ENCODE measurements at places on chromosomes 2 and 18. TPM values are rescaled to one million over a fixed set of nuclear protein-coding genes. Genes with fewer than 3 reads are reported as not detected.

DNA sequence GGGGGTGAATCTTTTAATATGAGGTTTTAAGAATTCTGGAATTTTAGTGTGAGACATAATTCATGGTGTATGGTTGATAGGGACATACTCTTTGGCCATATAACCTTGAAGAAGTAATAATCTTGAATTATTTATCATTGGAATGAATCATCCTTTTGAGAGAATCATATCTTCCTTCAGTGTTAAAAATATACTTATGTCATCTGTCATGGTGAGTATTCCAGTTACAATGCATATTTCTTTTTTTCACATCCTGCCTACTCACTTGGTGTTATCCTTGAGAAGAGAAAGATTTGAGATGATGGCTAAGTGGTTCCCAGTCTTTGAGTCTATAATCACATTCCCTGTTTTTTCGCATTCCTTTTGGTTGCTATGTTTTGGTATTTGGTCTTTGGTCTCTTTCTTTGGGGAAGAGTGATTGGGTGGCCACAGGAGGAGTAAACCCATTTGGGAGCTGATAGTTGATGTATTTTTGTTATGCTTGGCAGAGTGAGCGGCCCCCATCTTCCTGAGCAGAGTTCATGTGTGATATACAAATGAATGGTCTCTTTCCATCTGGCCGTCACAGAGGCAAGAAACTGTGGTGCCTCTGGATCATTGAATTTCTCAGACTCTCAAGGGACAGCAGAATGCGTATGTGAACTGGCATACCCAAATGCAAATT lies 21.6 kb downstream of the ASAP2 start:
- no peak for DNase-seq

DNA sequence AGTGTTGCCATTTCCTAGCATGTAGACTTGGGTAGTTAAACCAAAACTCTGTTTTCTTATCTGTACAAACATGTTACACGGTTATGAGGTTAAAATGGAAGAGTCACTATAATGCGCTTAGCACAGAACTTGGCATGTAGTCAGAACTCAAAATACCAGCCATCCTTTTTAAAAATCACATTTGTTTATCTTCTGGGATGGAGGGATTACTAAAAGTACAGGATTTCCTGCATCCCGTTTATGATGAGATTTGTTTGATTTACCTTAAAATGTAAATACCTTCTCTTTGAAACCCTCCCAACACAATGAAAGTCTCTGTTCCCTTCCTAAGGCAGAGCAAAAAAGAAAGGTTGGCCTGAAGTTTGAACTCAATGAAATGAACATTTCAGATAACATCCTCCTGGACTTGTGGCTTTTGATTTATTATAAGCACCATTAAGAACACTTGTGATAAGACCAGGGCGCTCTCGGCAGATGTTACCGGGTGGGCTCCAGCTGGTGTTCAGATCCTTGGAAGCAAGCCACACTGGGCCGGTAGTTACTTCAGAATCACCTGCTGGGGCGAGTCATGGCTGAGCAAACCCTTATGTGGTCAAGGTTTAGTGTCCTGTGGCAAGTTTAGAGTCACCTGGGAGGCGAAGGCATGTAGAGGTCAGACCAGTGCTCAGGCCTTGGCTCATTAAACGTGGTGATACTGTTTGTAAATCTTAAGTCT lies 105.7 kb downstream of the MGAT5 start:
- DNase-seq: no peak

GRCh38 chr18:8654503-8655451 lies 45.5 kb downstream of the RAB12 start:
- peak; percentile 63 for DNase-seq

SNORC gene
- total RNA-seq: 3.6 TPM

DNA sequence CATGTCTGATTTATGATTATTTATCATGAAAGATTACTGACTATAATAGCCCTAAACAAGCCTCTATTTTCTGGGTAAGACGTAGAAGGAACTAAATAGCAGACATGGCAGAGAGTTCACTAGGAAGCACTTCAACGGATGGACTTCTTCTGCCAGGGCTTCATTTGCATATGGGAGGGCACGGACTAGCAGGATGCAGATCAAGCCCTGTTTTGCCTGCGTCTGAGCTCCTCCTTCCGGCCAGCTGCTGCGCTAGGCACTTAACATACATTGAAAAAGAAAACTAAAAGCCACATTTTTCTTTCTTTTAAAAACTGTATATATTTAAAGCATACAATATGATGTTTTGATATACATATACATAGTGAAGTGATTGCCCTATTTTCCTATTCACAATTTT lies 340.0 kb upstream of the MEX3C start:
- peak; percentile 80 for DNase-seq

SCYGR3 gene
- total RNA-seq: not detected

DNA sequence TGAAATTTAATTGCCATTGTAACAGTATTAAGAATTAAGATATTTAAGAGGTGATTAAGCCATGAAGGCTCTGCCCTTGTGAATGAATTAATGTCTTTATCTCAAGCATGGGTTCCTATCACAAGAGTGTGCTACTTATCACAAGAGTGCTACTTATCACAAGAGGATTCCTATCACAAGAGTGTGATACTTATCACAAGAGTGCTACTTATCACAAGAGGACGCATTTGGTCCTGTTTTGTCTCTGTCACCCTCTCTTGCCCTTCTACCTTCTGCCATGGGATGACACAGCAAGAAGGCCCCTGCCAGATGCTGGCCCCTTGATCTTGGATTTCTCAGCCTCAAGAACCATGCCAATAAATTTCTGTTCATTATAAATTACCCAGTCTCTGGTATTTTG lies 13.2 kb upstream of the COL5A2 start:
- no peak for DNase-seq

DNA sequence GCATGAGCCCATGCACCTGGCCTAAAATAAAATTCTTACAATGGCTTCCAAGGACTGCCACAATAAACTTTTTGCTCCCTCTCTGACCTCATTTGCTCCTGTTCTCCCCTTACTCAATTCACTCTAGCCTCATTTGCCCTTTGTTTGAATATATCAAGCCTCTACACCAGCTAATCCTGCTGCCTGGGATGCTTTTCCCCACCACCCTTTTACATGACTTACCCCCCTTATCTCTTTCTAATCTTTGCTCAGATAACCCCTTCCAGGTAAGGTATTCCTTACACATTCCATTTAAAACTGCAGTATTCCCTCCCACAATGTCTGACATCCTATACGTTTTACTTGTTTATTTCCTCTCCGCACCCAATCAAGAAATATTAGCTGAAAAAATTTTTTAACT lies 22.7 kb downstream of the IMMT start:
- DNase-seq: peak; percentile 56

MRPL33 gene
- total RNA-seq: 64.8 TPM

GRCh38 chr2:25251422-25252273 lies 83.3 kb upstream of the POMC start:
- DNase-seq: peak; percentile 87

FBXO41 gene
- total RNA-seq: 9.0 TPM

- DNase-seq: no peak
Observed at GRCh38 chr2:205780645-205781044, 98.3 kb downstream of the NRP2 start.

IMPA2 gene
- total RNA-seq: 60.4 TPM

GRB14 gene
- total RNA-seq: 16.5 TPM

RAB17 gene
- total RNA-seq: 369 TPM

All from endodermal cell (in vitro differentiated cells).